Fibroblast of upper back skin (primary cell): ENCODE measurements at places on chromosomes 16 and 17.

GRCh38 chr16:11224096-11224893 is 31.7 kb downstream of the SOCS1 start:
- no peak for DNase-seq

GRCh38 chr16:74742051-74742481 is 32.6 kb downstream of the FA2H start:
- peak; percentile 20 for DNase-seq

DNA sequence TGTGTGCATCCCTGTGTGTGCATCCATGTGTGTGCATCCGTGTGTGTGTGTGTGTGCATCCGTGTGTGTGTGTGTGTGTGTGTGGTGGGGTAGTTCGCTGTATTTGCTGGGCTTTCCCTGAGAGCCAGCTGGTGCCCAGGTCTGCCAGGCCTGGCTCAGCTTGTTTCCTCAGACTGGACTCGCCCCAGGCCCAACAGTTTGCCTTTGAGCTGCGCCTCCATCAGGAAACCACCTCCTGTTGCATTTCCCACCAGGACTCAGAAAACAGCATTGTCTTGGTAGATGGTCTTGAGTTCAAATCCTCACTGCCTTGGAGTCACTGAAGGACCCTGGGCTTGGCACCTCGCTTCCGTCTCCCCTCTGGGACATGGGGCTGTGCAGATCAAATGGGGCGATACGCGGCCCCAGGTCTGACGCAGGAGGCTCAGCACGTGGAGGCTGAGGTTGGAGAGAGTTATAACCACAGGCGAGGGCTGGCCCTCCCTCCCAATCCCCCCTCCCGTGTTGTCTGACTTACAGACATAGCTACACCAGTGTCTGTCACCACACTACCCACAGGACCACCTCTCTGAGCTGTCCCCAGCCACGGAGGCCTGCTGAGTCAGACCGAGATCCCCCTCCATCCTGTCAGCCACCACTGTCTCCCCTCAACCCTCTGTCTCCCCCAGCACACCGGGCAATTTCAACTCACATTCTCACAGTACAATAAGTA is 4.7 kb downstream of the ITGAE start:
- DNase-seq, result peak; percentile 32

GRCh38 chr17:5118219-5118618 is 2.4 kb downstream of the USP6 start:
- DNase-seq, result no peak

DNA sequence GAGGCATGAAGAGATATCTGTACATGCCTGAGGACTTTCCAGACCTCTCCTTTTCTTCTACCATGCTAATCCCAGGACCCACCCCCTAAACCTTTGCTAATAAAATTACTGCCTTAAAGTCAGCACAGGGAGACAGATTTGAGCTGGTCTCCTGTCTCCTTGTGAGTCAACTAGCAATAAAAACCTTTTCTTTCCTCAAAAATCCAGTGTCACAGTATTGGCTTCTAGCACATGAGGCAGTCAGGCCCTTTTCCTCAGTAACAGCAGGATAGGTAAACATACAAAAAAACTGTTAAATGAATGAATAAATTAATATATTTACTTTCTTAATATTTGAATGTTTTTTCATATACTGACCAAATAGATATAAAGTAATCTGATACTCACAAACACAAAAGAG is 41.3 kb downstream of the ABCA10 start:
- no peak for DNase-seq

- no peak for DNase-seq
These were observed 25.5 kb downstream of the TMEM235 start for GRCh38 chr17:78256707-78257591.

DNA sequence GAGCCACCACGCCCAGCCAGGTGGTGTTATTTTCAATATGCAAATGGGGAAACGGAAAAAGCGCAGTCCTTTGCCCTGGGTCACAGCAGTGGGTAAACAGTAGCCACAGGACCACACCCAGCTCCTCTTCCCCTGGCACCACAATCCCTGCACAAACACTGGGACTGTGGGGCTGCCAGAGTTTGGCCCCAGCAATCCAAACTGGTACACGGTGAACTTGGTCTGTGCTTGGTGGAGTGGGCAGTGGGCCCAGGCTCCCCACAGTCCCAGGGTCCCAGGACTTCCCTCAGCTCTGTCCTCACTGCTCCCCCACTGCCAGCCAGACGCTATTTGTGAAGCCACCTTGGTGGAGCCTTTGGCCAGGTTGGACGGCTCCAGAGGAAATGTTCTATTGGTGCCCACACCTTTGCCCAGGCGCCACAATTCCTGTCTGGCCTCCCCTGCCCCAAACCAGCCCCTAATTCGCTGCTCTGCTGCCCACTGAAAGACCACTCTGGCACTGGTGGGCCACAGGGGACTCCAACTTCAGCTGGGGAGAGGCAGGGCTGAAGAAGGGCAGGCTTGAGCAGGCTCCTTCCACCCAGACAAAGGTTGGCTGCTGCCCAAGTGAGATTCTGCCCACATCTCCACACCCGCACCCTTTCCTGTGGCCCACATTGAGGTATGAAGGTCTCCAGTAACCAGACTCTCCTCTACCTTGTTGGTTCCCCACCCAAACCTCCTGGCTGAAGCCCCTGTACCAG is 2.1 kb downstream of the CHAD start:
- no peak for DNase-seq

- DNase-seq, result no peak
These were observed 23.6 kb upstream of the ENPP7 start for GRCh38 chr17:79706931-79707850.

DNA sequence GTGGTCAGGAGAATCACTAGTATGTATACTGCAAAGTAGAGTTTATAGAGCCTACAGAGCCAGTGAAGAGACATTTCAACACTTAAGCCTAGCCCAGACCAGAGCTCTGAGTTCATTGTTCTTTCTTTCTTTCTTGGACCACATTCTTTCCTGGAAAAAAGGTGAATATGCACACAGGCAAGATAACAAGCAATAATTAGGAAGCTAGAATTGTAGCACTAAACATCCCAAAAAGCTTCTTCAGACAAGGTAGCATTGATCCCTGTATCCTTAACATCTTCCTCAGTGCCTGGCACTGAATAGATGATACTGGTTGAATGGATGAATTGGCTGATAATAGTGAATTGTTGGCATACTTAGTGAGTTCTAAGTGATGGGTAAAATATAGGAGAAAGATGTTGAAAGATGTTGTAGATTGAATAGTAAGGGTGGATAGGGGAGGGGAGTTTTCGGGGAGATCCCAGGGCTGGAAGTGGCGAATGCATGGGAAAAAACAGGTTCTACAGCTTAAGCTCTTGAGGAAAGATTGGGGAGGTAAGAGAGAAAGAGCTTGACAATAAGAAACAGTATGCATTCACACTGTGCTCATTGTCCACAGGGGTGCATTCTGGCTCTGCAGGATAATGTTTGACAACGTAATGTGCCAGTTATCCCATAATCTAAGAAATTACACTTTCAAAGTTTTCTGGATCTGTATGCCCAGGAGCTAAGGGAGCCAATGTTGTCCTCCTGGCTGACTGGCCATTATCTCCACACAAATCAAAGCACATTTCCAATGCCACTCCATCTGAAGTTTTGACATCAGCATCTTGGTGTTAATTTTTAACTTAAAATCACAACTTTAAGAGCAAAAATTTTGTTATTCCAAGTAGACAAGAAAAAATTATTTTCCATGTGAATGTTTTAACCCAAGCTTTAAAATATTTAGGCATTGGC is 35.6 kb downstream of the TUBD1 start:
- DNase-seq, result no peak

DNA sequence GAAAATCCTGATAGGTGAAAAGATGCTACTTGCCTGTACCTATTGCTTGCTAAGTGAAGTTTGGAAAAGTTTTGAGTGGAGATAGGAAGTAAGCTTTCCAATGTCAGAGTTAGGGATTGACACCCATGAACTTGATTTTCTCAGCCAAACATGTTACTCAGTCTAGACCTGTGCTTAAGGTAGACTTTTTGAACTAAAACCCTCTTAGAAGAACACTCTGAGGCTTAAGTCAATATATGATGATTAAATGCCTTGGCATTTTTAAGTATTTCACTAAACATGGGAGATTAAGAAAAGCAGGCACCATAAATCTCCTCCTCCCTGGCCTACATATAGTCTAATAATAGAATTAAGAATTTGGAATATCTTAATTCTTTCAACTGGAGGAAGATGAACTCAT is 785.6 kb upstream of the SOX9 start:
- peak; percentile 25 for DNase-seq

GRCh38 chr17:44105941-44106340 is 17.5 kb downstream of the HDAC5 start:
- DNase-seq, result no peak

DNA sequence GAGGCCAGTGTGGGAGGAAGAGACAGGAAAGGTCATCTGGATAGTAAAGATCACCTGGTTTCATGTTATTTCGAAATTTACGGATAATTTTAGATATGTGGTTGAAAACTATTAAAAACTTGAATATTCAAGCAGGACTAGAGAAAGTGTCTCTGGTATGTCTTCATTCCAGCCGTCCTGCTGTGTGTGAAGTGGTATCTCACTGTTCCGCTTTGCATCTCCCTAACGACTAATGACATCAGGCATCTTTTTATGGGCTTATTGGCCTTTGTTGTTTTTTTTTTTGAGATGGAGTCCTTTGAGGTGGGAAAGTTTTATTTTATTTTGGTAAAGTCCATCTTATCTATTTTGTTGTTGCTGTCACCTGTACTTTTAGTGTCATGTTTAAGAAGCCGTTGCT is 214.4 kb upstream of the CHMP6 start:
- DNase-seq, result no peak

DNA sequence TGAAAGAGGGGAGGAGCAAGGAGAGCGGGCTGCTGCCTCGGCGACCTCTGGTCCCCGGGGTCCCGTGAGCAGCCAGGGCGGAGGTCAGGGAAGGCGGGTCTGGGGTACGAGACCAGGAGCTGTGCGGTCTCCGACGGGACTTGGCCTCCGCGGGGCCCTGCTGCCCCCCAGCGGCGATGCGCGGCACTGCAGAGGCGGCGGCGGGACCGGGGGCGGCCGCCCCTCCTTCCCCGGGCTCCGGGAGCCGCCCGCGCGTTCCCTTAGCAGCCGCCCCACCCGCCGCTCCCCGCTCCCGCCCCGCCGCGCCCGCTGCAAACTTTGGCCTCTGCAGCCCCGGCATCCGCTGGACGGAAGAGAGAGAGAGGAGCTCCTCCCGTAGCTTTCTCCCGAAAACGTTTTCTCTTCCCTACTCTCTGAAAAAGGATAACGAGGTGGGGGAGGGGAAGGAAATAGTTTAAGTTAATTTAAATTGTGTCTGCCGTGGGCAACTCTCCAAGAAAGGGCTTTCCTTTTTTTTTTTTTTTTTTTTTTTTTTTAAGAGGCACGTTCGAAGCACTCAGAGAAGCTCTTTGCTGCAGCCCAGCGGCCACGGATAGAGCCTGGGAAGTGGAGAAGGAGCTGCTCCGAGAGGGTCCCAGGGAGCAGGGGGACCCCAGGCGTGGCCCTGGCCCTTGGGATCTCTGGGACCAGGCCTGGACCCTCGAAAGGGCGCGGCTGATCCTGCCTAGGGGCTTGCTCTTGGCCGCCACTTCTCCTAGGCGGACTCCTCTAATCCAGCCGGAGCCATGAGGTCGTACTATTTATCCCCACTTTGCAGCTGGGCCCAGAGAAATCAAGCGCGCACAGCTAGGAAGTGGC is 43.2 kb downstream of the C16orf82 start:
- peak; percentile 49 for DNase-seq

- no peak for DNase-seq
These were observed 488 bp downstream of the SENP3 start for GRCh38 chr17:7562208-7562605.

DNA sequence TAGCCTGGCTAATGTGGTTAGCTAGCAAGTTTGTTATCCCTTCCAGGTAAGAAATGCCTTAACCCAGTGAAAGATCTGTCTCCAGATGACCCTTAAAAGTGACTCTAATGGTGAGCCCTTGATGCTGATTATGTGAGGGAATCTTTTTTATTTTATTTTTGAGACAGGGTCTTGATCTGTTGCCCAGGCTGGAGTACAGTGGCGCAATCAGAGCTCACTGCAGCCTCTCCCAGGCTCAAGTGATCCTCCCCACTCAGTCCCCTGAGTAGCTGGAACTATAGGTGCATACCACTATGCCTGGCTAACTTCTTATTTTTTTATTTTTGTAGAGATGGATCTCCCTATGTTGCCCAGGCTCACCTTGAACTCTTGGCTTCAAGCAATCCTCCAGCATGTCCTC is 10.8 kb upstream of the HP start:
- no peak for DNase-seq

DNA sequence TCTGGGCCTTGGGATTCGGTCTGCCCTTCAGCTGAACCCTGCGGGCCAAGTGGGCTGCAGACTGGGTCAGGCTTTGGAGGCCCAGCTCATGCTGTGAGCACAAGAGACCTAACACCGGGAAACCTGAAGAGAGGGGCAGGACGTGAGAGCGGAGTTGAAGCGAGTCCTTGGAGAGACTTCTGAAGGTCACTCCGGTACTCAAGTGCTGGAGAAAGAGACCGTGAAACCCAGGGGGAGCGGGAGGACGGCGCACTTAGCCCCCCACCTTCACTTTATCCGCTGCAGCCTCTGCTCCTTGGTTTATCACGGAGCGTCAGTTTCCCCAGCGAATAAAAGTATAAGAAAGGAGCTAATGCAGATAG is 361 bp downstream of the UQCRC2 start:
- DNase-seq, result no peak

GRCh38 chr17:36481829-36482228 is 4.7 kb upstream of the ZNHIT3 start:
- DNase-seq, result no peak

- no peak for DNase-seq
These were observed 78.3 kb downstream of the CYLD start for GRCh38 chr16:50820225-50820624.

GRCh38 chr16:17194190-17194780 is 276.5 kb downstream of the XYLT1 start:
- peak; percentile 31 for DNase-seq

DNA sequence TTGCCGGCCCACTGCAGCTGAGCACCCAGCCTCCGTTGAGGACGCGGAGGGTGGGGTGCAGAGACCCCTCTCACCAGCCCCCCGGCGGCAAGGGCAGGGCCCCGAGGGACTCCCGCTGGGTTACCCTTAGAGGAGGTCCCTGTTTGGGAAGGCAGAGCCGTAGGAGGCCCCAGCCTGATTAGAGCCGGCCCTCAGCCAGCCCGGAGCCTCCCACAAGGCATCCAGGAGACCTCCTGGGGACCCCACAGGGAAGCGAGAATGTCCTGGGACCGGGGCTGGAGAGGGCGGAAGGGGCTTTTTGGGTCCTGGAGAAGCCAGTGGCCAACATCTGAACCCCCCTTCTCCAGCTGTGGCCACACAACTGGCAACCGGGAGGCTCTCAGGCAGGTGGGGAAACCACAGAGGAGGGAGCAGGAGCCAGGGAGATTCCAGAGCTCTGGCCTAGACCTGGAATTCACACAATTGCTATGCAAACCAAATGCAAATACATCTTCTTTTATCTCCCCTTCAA is 21.7 kb upstream of the SP6 start:
- peak; percentile 47 for DNase-seq

GRCh38 chr17:27492470-27492869 is 36.2 kb downstream of the KSR1 start:
- DNase-seq, result no peak
